ENCODE measurements at places on chromosomes 5 and 9.

DNA sequence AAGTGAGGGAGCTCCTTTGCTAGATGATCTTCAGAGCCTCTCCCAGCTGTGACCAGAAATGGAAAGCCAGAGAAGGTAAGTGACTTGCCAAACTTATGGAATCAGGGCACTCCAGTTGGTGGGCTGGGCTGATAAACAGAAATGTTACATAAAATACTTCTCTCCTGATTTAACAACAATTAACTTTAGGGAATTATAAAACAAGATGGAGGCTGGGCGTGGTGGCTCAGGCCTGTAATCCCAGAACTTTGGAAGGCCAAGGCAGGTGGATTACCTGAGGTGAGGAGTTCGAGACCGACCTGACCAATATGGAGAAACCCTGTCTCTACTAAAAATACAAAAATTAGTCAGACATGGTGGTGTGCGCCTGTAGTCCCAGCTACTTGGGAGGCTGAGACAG is 899 bp upstream of the MED10 start:
- no peak for DNase-seq

- DNase-seq: no peak
Observed at GRCh38 chr9:21653091-21653490, 149.3 kb upstream of the MTAP start.

GRCh38 chr5:77630114-77630680 is 8.3 kb downstream of the OTP start:
- peak; percentile 42 for DNase-seq

GRCh38 chr9:94861589-94862272 is 135.2 kb downstream of the AOPEP start:
- DNase-seq: no peak

DNA sequence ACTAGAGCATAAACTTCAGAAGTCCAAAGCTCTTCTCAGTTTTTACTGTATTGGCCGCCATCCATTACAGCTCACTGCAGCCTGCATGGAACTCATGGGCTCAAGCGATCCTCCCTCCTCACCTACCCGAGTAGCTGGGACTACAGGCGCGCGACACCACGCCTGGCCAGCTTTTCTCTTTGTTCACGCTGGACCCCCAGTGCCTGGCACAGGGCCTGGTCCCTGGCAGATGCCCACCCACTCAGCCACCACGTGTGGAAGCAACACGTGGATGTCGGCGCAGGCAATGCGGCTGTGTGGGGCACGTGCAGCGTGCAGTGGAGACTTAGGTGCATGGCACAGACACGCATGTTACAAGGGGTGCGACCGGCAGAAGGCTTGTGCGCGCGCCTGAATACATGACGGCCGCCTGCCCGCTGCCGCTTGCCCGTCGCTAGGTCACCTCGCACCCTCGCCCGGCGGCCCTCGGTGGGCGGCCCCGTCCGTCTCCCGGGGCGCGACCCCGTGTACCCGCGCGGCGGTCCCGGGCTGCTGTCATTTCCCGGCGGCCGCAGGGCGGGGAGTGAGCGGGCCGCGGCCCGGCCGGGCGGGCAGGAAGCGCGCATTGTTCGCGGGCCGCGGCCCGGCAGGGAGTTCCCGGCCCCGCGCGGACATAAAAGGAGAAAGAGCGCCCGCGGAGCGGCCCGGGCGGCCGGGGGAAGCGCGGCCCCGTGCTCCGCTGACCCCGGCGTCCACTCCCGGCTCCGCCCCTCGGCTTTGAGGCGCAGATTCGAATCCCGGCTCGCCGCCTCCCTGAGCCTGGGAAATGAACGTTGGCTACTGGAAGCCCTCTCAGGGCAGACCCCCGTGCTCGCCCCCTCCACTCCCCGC is 24.1 kb upstream of the PTGS1 start:
- no peak for DNase-seq

- no peak for DNase-seq
Observed at GRCh38 chr5:116848954-116849581, 274.4 kb upstream of the SEMA6A start.

- DNase-seq: peak; percentile 41
Observed at GRCh38 chr5:91038180-91038808, 344.8 kb downstream of the ARRDC3 start.
